ENCODE measurements at places on chromosomes 12 and 14.

GRCh38 chr14:53278602-53279506 lies 125.7 kb upstream of the DDHD1 start:
- DNase-seq = no peak

DNA sequence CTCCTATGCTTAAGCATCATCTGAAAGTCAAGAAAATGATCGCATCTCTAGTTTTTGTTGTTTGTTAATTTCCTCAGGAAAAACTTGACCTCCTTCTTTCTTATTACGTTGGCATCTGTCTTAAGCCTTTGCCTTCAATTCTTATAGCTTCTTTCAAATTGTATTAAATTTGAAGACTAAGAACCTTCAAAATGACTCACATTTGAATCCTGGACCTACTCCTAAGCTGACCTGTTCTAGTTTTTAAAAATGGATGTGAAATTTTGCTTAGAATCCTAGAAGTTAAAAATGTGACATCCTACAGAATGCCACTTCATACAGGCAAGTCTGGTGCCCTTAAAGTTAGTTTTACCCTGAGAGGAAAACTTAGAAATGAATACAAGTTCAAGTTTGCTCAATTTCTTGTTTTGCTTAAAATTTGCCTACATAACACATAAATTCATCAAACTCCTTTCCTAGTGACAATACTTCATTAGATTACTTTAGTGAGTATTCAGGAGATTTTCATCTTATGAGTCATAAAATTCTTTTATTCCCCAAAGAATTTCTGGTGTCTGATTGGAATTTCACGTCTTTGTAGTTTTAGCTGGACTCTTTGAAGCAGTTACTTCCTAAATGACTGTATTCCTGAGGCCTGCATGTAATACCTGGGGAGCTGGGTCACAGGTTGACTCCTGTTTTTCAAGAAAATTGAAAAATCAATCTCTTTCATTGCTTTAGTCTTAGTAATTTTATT lies 152.3 kb downstream of the MSRB3 start:
- DNase-seq = no peak

- no peak for DNase-seq
These were observed 355.0 kb downstream of the NAV3 start for GRCh38 chr12:78185651-78186050.

DNA sequence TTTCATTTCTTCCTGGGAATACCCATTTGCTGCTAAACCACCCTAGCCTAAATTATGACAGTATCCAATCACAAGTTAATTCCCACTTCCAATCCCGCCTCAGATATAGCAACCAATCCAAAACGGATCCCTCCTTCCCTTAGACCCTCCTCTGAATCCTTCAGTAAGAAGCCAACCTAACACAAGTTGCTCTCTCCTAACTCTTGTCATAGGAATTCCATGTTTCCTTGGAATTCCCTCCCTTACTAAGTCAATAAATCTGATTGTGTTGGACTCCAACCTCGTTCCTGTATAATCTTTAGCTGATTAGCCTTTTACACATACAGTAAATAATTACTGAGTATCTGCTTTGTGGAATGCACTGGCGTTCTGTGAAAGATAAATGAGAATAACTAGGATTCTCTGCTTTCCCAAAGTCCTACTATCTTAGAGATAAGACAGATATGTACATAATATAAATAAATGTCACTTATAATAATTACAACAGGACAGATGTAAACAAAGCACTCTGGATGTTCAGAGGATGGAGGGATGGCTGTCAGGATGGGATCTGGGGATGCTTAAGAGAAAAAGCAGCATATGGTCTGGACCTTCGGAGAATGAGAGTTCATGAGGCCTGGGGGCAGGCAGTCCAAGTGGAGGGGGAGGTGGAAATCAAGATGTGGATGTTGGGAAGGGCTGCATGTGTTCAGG lies 185.8 kb upstream of the SOX5 start:
- no peak for DNase-seq

DNA sequence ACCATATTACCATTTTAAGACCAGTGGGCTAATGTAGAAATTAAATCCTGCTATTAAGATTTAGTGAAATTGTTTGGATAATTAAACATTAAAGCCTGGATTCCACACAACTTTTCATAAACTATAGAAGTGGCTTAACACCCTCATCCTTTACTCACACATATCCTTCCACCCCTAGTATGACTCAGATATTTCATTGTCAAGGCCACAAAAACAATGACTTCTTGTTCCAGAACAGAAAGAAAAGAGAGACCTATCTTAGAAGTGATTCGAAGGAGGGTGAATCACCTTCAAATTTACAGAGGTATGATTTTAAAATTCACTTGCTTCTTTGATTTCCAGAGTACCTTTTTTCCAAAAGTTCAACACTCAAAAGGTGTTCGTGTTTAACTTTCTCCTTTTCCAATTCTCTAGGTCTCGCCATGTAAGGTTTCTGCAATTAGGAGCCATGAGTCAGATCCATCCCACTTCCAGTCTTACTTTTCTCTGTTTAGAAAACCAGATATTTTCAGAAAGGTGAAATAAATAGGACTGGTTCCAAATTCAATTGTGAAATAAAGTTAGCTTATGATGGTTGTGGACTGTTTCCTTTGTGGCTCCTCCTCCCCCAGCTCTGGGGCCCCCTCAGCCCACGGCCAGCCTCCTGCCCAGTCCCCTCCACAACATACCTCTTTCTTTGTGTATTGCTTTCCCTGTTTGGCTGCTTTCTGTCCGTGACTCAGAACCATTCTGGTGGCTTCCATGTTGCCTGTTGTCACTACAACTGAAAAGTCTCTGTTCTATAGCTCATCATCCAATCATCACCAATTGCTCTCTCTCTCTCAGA lies 24.6 kb upstream of the MGP start:
- no peak for DNase-seq

DNA sequence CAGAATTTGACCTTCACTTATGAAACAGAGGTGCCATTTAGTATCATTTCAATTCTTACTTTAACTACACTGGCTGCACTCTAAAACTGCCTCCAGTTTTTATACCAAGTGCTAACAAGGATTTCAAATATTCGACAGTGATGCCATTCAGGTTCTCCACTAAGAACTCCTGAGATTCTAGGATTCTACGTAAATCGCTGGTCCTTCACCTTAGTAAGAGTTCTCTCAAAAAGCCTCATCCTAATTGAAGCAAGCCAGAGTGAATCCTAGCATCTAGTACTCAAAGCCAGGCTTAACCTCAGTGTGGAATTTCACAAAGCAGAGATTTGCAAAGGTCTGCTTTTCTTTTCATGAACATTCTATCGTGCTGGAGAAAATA lies 3.5 kb downstream of the SLC38A2 start:
- DNase-seq = no peak

DNA sequence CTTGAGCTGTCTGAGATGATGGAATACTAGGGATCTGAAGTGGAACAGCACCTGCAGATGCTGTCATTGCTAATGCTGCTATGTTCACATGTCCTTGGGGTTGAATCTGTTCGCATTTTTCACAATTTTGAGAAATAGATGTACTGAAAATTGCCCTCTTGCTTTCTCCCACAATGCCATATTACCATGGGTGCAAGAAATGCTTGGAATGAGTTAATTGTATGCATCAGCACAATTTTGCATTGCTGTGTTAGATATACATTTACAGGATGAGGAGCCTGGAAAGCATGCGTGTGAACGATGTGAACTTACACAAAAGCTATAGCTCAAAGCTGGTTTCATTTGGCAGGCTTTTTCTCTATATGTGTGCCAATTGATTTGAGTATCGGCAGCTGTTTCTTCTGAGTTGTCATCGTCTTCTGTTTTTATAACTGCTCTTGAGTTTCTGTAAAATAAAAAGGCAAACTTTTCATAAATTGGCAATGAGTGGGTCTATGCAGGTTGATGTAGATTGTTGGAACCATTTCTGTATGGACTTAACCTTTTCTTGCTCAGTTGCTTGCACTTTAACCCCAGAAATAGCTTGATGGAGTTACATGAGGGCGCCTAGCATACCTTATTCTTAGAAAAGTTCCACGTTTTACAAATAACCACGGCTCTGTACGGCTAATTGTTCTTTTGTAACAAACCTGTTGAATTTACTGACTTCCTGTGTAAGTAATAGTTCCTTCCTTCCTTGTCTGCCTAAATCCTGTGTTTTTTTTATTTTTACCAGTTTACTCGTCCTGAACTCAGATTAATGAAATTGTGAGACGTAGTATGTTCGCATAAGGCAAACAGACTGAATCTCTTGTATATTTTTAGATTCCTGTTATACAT lies 105.9 kb downstream of the FGD4 start:
- no peak for DNase-seq

- DNase-seq = peak; percentile 82
These were observed 17.4 kb upstream of the CHFR start for GRCh38 chr12:132904718-132905328.

GRCh38 chr12:93783832-93784231 lies 106.7 kb downstream of the CRADD start:
- DNase-seq = no peak

GRCh38 chr14:89801136-89801535 lies 153.4 kb downstream of the EFCAB11 start:
- DNase-seq = no peak
